ENCODE measurements at places on chromosomes 13 and 19. TPM values are rescaled to one million over a fixed set of nuclear protein-coding genes. Genes with fewer than 3 reads are reported as not detected.
A peak's percentile ranks its signal among the peaks of the same experiment; 100 is the strongest.

Gene BCL3
- 56.5 TPM for total RNA-seq

- H3K27me3 ChIP-seq, result peaks cover 11% of the 10 kb centered on the region
- no peak overlapping the region for H3K4me3 ChIP-seq
- H3K36me3 ChIP-seq, result no peaks in the 10 kb centered on the region
These were observed 3.7 kb upstream of the SMIM17 start for GRCh38 chr19:56639217-56639616.

DNA sequence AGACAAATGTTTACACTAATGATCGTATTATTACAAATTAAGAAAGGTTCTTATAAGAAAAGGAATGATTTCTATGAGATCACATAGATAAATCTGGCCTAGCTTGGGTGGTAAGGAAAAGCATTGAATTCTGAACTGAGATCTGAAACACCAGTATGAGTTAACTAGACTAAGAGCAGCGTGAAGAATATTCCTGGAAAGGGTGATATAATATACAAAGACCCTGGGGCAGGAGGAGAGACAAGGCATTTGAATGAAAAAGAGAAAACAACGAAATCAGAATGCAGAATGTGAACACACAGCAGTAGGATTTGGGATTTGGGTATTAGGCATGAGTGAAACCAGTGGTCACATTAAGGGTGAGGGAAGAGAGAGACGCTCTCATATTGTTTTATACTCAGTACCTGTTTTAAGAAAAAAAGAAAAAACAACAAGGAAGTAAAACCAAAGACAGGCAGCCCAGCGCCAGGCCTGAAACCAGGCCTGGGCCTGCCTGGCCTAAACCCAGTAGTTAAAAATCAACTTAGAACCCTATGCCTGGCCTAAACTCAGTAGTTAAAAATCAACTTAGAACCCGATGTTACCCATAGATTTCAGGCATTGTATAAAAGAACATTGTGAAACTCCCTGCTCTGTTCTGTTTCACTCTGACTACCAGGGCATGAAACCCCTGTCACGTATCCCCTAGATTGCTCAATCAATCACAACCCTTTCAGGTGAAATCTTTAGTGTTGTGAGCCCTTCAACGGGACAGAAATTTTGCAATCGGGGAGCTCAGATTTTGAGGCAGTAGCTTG lies 287.1 kb downstream of the ITGBL1 start:
- H3K27ac ChIP-seq, result no peak overlapping the region
- no peak overlapping the region for H3K4me3 ChIP-seq
- H3K27me3 ChIP-seq, result no peaks in the 10 kb centered on the region

- peak; percentile 75 for DNase-seq
- peak overlapping the region; percentile 56 for H3K4me3 ChIP-seq
- H3K4me1 ChIP-seq, result peaks cover 14% of the 10 kb centered on the region
- H3K27ac ChIP-seq, result peak overlapping the region; percentile 78
- H3K27me3 ChIP-seq, result no peaks in the 10 kb centered on the region
These were observed 1.2 kb downstream of the TBC1D4 start for GRCh38 chr13:75480671-75481175.

Gene ZNF584
- total RNA-seq, result 13.8 TPM

GRCh38 chr19:57664269-57665127 lies 4.2 kb upstream of the ZSCAN4 start:
- peak; percentile 83 for DNase-seq
- peak overlapping the region; percentile 55 for H3K4me3 ChIP-seq

GRCh38 chr13:111912453-111912866 lies 154.5 kb upstream of the SOX1 start:
- no peaks in the 10 kb centered on the region for H3K4me1 ChIP-seq
- no peaks in the 10 kb centered on the region for H3K27me3 ChIP-seq
- H3K4me3 ChIP-seq, result no peak overlapping the region
- DNase-seq, result no peak
- H3K36me3 ChIP-seq, result no peaks in the 10 kb centered on the region
- no peak overlapping the region for H3K27ac ChIP-seq

GRCh38 chr13:71661921-71662320 lies 205.1 kb downstream of the DACH1 start:
- no peak overlapping the region for H3K27ac ChIP-seq
- H3K36me3 ChIP-seq, result no peaks in the 10 kb centered on the region
- no peak overlapping the region for H3K4me3 ChIP-seq
- no peaks in the 10 kb centered on the region for H3K4me1 ChIP-seq
- no peaks in the 10 kb centered on the region for H3K27me3 ChIP-seq

DNA sequence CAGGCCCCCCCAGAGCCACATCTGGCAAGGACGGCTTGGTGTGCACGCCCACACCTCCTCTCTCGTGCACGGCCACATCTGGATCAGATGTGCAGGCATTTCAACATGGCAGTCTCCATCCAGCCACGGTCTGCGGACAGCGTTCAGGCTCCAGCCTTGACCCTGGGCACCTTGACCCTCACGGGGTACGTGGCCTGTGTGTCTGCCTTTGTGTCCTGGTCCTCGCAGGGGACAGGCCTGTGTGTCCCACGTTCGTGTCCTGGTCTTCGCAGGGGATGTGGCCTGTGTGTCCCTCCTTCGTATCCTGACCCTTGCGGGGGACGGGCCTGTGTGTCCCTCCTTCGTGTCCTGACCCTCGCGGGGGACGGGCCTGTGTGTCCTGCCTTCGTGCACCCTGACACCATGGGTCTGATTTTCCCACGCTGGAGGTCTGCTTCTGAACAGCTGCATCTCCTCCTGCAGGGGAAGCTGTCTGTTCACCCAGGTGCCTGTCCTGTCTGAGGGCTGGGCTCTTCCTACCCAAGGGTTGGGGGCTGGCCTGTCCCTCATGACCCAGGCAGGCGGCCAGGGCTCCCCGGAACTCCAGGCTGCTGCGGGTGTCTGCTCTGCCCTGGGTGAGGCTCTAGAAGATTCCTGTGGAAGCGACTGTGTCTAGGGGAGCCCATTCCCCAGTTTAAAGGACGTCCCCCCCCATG lies 25.3 kb downstream of the RASA3 start:
- H3K4me3 ChIP-seq, result no peak overlapping the region
- no peaks in the 10 kb centered on the region for H3K36me3 ChIP-seq
- DNase-seq, result no peak
- no peaks in the 10 kb centered on the region for H3K27me3 ChIP-seq
- no peak overlapping the region for H3K27ac ChIP-seq
- no peaks in the 10 kb centered on the region for H3K4me1 ChIP-seq

GRCh38 chr13:94270556-94270955 lies 208.9 kb downstream of the DCT start:
- H3K4me1 ChIP-seq, result no peaks in the 10 kb centered on the region
- no peak overlapping the region for H3K4me3 ChIP-seq
- no peaks in the 10 kb centered on the region for H3K36me3 ChIP-seq
- no peak overlapping the region for H3K27ac ChIP-seq
- no peaks in the 10 kb centered on the region for H3K27me3 ChIP-seq

GRCh38 chr19:1947651-1948209 lies 6.8 kb downstream of the CSNK1G2 start:
- H3K27ac ChIP-seq, result no peak overlapping the region
- H3K36me3 ChIP-seq, result no peaks in the 10 kb centered on the region
- H3K4me1 ChIP-seq, result peaks cover 23% of the 10 kb centered on the region
- no peak for DNase-seq
- no peaks in the 10 kb centered on the region for H3K27me3 ChIP-seq

Gene ZGLP1
- total RNA-seq, result 1.2 TPM

Gene RANBP3
- total RNA-seq, result 175 TPM

DNA sequence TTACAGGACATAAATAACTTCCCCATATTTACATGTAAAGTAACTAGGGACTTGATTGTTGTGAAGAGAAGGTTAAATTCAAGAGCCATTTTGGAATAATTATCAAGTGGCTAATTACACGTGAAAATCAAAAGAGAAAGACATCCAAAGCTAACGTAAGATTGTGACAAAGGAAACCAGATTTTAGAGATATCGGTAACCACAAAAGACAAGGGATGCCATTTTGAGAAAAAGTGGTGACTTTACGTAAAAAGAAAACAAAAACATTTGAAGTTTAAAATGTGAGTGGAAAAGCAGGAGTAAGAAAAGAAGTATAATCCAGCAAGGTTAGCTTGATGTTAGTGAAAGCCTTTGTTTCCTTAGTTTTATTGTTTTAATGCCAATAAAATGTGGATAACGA lies 10.9 kb upstream of the VWA8 start:
- no peak overlapping the region for H3K27ac ChIP-seq
- H3K36me3 ChIP-seq, result no peaks in the 10 kb centered on the region
- H3K27me3 ChIP-seq, result no peaks in the 10 kb centered on the region
- H3K4me3 ChIP-seq, result no peak overlapping the region

Gene TNFSF11
- 0.55 TPM for total RNA-seq

DNA sequence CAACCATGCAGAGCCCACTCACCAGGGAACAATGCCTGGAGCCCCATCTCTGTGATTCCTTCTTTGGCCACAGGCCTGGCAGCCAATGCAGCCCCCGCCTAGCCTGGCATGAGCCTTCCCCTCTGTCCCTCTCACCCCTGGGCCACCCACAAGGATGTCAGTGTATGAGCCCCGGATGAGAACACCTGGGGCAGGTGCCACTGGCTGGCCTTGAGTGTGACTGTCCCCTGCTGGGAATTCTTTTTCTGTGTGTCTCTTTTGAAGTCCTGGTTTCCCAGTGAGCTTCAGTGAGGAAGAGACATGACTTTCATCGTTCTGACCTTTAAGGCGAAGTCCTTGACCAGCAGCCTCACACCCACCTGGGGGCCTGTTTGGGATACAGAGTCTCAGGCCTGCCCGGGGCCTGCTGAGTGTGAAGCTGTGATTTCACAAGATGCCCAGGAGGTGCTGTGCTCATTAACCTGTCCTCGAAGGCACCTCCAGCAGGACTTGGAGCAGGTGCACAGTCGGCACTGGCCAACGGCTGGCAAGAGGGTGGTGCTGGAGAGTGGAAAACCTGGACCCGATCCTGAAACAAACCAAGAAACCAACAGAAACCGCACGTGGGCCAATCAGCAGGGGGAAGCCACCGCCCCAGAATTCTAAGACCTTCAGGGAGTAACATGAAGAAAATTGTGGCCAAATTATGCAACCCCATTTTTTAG lies 27.4 kb upstream of the SPACA7 start:
- H3K27me3 ChIP-seq, result peaks cover 3% of the 10 kb centered on the region
- no peaks in the 10 kb centered on the region for H3K4me1 ChIP-seq
- no peak overlapping the region for H3K4me3 ChIP-seq
- H3K27ac ChIP-seq, result no peak overlapping the region
- DNase-seq, result no peak

DNA sequence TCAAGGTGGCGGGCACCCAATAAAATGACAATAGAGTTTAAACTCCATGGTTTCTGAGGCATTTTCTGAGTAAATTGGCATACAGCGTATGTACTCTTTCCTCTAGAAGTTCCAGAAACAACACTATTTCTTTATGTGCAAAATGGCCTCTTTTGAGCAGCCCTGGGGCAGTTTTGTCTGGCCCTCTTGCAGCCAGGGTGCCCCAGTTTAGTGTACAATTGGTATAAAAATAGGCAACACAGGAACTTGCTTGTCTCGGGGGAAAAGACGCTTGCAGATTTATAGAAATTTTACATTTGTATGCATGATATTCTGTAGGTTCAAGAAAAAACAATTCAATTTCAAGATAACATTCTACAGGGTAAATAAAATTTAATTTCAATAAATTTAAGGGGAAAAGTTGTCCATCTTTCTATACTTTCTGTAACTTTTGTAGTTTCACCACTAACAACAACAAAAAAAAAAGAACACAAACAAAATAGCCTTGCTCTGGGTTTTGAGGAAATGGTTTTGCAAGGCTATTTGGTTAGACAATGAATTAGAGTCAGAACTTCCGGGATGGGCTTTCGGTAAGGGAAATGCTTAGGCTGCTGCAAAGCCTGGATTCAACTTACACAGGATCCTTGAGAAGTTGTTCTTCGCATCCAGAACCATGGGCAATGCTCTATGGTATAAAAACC lies 45.3 kb downstream of the LRCH1 start:
- no peak for DNase-seq
- no peaks in the 10 kb centered on the region for H3K27me3 ChIP-seq
- H3K4me3 ChIP-seq, result no peak overlapping the region
- peaks cover 44% of the 10 kb centered on the region for H3K4me1 ChIP-seq

GRCh38 chr13:31594056-31594455 lies 145.3 kb upstream of the RXFP2 start:
- no peak overlapping the region for H3K4me3 ChIP-seq
- H3K4me1 ChIP-seq, result no peaks in the 10 kb centered on the region
- no peaks in the 10 kb centered on the region for H3K27me3 ChIP-seq
- no peaks in the 10 kb centered on the region for H3K36me3 ChIP-seq
- no peak for DNase-seq

- H3K27ac ChIP-seq, result no peak overlapping the region
- H3K4me3 ChIP-seq, result no peak overlapping the region
- no peaks in the 10 kb centered on the region for H3K36me3 ChIP-seq
- no peaks in the 10 kb centered on the region for H3K4me1 ChIP-seq
- H3K27me3 ChIP-seq, result no peaks in the 10 kb centered on the region
These were observed 72.9 kb downstream of the FGF14 start for GRCh38 chr13:102328909-102329308.

Gene FPR3
- 5.0 TPM for total RNA-seq

Gene KLK3
- not detected for total RNA-seq

- H3K36me3 ChIP-seq, result no peaks in the 10 kb centered on the region
- H3K27ac ChIP-seq, result no peak overlapping the region
- H3K4me1 ChIP-seq, result no peaks in the 10 kb centered on the region
- no peak overlapping the region for H3K4me3 ChIP-seq
- H3K27me3 ChIP-seq, result no peaks in the 10 kb centered on the region
- DNase-seq, result no peak
These were observed 112.4 kb downstream of the NUFIP1 start for GRCh38 chr13:44876782-44877324.

DNA sequence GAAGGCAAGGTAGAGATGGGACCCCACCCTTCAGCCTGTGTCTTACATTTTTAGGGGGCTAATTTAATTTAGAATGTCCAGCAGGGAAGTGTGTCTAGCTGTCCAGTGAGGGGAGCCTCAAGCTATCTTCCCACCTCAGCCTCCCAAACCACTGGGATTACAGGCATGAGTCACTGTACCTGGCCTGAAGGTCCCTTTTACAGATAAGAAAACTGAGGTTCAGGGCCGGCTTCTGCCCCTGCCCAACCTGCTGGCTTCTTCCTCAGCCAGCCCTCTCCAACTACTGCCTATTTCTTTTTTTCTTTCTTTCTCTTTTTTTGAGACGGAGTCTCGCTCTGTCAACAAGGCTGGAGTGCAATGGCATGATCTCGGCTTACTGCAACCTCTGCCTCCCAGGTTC lies 19.4 kb upstream of the HOMER3 start:
- H3K4me1 ChIP-seq, result no peaks in the 10 kb centered on the region
- no peak overlapping the region for H3K4me3 ChIP-seq
- no peaks in the 10 kb centered on the region for H3K36me3 ChIP-seq

Gene RBM26
- total RNA-seq, result 19.1 TPM

- no peaks in the 10 kb centered on the region for H3K36me3 ChIP-seq
- DNase-seq, result no peak
- H3K27me3 ChIP-seq, result no peaks in the 10 kb centered on the region
- H3K4me3 ChIP-seq, result no peak overlapping the region
These were observed 265.2 kb downstream of the COG6 start for GRCh38 chr13:39920613-39921012.

GRCh38 chr19:28899703-28900102 lies 313.2 kb downstream of the UQCRFS1 start:
- no peaks in the 10 kb centered on the region for H3K27me3 ChIP-seq
- no peak overlapping the region for H3K4me3 ChIP-seq
- no peak for DNase-seq
- no peak overlapping the region for H3K27ac ChIP-seq
- no peaks in the 10 kb centered on the region for H3K36me3 ChIP-seq

- H3K27ac ChIP-seq, result no peak overlapping the region
- no peaks in the 10 kb centered on the region for H3K27me3 ChIP-seq
- no peak overlapping the region for H3K4me3 ChIP-seq
- H3K36me3 ChIP-seq, result no peaks in the 10 kb centered on the region
- peaks cover 15% of the 10 kb centered on the region for H3K4me1 ChIP-seq
These were observed 733 bp upstream of the CD320 start for GRCh38 chr19:8308891-8309291.

Measured in adrenal gland (tissue), 19 donors.